NCI-H748 treated with DMSO at 0.1 percent for 48 hours (cell line): ENCODE measurements at places on chromosomes 5 and 9.

DNA sequence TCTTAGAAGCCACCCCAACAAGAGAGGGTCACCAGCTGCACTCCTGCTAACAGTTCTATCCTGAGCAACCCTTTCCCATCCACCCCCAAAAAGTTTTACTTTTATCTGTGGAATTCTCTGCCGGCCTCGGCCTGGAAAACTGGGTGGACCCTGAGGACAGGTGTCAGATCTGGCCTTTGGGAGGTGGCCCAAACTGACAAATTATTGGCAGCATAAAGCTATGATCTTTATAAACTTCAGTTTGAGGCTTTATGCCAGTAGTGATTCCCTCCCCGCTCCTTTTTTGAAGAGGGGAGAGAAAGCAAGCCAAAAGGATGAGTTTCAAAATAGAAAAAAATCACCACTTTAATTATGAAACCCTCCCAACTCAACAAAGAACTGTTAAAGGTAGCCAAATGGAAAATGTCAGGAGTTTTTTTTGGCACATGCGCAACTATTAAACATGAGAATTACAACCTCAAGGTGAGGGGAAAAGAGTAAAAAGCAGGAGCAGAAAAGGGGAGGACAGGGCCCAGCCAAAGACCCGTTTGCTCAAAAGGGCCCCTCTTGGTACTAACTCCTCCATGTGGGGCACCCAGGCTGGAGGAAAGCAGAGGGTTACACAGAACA lies 49.4 kb downstream of the FBXW11 start:
- DNase-seq: no peak

GRCh38 chr5:148735301-148735835 lies 81.0 kb upstream of the HTR4 start:
- DNase-seq: no peak

- DNase-seq: no peak
These were observed 8.3 kb downstream of the BAG1 start for GRCh38 chr9:33256236-33256635.

DNA sequence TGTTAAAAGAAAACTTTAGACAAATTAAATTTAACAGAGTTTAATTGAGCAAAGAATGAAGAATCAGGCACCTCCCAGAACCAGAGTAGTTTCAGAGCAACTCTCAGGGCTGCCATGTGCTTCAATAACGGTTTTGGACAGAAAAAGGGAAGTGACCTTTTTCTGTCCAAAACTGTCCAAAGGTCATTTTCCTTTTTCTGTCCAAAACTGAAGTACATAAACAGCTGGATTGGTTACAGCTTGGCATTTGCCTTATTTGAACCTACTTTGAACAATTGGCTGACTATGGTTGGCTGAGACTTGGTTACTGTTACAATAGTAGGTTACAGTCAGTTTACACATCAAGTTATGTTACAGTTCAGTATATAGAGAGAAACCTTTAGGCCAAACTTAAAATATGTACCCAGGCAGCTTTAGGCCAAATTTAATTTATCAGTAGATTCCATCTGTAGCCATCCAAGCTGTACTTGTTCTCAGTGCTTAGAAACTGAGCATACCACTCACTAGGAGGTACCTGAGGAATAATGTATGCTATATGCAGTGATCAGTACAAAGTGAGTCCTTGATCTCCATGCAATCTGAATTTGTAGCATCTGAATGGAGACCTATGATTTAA lies 44.0 kb downstream of the C9orf85 start:
- no peak for DNase-seq

DNA sequence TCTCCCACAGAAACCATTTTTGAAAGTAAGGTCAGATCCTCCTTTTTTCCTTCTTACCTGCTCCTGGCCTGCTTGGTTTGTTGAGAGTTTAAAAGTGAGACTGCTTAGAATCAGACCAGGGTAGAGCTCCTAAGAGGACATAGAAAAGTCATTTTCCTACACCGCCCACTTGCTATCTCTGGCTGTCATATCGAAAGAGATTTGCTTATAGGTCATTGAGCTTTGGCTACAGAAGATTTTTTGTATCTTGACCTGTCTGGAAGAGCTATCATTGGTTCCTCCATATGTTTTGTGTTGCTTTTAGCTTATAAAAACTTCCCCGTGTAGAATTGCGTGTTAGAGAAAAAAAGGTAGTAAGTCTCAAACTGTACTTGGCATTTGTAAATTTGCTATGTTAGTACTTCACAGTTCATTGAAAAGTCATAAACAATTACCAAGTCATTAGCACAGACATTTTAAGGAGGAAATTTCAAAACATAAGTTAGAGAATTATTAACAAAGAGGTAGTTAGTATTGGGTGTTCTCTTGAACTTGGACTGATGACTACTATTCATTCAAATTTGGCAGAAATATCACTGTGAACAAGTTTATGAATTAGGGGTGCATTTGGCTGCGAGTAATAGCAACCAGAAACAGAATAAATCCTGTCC lies 96.6 kb downstream of the MAN2A1 start:
- DNase-seq: no peak

- no peak for DNase-seq
These were observed 78.1 kb upstream of the NREP start for GRCh38 chr5:111834926-111835599.

GRCh38 chr9:128448746-128449145 lies 7.1 kb upstream of the ODF2 start:
- no peak for DNase-seq

DNA sequence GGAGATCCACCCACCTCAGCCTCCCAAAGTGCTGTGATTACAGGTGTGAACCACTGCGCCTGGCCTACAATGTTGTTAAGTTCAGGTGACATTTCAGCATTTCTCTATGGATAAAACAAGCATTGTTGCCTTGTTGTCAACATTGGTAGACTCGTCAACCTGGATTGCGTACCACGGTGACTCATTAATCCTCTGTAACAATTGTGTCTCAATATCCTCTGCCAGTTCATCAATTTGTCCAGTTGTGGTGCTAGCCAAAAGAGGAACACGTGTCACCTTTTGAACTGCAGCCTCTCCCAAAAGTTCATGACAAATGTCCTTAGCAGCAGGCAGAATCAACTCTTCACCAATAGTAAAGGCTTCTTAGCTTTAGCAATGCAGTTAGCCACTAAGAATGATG lies 46.3 kb upstream of the LARP1 start:
- no peak for DNase-seq

GRCh38 chr5:51278539-51278938 lies 104.7 kb upstream of the ISL1 start:
- no peak for DNase-seq

- DNase-seq: no peak
These were observed 17.9 kb upstream of the ZNF474 start for GRCh38 chr5:122111460-122111859.

DNA sequence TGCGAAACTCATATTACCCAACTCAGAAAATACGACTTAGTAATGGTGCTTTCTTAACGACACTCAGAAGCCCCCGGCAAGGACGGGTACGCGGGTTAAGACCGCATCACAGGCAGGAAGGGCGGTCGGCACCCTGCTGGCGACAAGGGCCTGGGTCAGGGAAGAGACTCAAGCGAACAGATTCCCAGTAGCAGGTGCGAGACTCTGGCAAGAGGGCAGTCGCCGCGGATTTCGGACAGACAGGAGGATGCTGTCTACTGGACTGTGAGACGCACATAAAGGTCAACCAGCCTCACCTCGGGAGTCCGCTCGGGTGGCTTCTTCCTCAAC lies 398 bp downstream of the RAPGEF6 start:
- DNase-seq: peak; percentile 63
